ENCODE measurements at places on chromosomes 7 and 10.

- DNase-seq = no peak
Observed at GRCh38 chr7:107047902-107048782, 3.6 kb downstream of the PRKAR2B start.

DNA sequence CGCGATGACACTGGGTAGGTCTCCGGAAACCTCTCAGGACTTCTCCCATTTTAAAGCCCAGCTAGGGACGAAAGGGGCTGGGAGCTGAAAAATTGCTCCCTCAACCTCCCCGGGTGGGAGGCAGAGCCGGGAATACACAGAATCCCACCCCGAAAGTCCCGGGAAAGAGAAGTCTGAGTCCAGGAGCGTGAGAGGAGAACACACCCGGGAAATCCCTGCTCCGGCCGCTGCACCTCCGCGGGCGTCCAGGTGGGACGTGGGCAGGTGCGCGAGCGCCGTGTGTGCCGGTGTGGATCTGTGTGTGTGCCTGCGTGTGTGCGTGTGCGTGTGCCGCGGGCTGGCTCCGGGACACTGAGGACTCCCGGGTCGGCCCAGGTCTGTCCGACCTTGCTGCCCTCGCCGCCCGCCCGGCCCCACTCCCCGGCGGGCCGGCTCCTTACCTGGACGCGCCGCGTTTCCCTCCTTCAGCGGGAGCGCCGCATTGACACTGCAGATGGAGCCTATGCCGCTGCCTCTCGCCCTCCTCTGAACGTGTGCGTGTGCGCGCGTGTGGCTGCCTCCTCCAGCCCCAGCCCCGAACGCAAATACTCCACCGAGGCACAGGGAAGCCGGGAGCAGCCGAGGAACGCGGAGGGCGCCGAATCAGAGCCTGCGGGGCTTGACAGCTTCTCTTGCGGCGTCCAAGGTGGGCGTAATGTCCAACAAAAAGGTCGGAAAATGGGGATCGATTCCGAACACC lies at the start of gene PLXNA4:
Gene PLXNA4, minus strand, starts transcription at position 489 of the 739 bp plus-strand sequence. CDS start 67,777 bp downstream, outside the sequence.
- DNase-seq = no peak

DNA sequence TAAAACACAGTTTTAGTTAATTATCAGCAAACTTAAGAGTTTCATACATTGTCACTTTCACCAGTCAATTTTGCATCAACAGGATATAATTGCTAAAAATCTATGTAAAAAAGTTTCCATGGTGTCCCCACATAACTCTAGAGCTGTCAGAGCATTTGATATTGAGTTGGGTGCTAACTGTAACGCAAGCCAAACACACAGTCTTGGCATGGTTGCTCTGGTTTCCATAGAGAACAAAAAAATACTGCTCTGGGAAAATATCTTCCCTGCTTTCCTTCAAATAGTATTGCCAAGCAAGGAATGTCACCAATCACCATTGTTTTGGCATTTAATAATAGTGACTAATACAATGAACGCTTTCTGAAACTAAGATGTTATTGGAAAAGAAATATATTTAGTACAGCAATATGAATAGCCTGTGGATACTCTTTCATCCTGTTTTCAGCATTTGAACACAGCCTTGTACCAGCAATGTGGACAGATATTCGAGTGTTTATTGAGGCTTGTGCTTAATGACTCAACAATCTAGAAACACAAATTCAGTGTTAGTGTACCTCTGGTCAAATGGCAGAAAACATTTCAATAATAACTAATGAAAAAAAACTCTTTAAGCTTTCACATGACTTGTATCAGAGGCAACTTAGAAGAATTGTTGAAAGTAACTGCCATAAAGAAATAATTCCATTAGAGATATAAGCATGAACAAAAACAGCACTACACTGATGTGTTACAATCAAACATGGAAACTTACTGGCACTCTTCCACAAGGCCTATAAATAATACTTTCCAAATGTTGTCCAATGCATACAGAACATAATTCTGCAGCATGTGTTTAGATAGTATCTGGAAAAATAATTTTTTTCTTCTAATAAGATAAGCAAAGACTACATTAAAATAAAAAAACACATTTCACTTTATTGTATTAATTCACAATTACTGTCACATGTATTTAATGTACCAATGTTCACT lies 1469.5 kb upstream of the CELF2 start:
- no peak for DNase-seq

GRCh38 chr10:126376956-126377355 lies 11.3 kb downstream of the ADAM12 start:
- no peak for DNase-seq

DNA sequence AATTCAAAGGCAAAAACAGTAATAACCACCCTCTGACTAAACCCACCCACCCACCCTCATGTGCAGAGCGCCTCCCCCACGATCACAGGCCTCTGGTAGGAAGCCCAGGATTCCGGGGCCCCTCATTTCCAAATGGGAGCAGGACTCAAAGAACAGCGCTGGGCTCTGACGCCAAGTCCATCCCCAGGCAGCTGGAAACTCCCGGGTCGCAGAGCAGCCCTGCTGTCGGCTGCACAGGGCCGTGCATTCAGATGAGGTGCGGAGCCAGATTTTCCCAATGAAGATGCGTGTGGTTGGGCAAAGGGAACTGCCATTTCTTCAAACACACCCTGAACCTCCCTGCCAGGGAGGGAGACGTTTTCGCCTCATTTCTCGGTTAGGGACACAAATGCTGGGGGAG lies 152.3 kb downstream of the MAD1L1 start:
- no peak for DNase-seq

- DNase-seq = peak; percentile 9
Observed at GRCh38 chr7:38858259-38858884, 50.6 kb downstream of the VPS41 start.

GRCh38 chr7:93185303-93186027 lies 37.3 kb upstream of the SAMD9L start:
- no peak for DNase-seq

DNA sequence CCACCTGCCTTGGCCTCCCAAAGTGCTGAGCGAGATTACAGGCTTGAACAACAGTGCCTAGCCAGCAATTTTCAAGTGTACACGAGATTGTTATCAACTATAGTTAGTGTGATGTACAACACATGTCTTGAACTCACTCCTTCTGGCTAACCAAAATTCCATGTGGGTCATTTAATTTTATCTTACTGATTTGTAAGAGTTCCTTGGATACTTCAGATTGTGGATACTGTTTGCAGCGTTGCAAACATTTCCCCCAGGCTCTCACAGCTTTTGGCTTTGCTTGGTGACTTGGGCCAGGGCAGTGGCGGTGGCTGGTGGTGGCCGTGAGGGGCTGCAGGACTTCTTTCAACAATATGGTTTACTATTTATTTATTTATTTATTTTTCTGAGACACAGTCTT lies 8.5 kb upstream of the TMEM270 start:
- DNase-seq = no peak

- no peak for DNase-seq
Observed at GRCh38 chr10:46319389-46319788, 32.6 kb downstream of the ANTXRL start.

- DNase-seq = no peak
Observed at GRCh38 chr10:52965509-52965908, 192.9 kb upstream of the MBL2 start.

GRCh38 chr7:158508802-158509385 lies 78.7 kb downstream of the PTPRN2 start:
- no peak for DNase-seq

GRCh38 chr7:77391230-77391629 lies 24.9 kb downstream of the GSAP start:
- no peak for DNase-seq

GRCh38 chr10:29600821-29601220 lies 34.0 kb downstream of the SVIL start:
- DNase-seq = no peak

- DNase-seq = no peak
Observed at GRCh38 chr10:60967260-60967659, 23.3 kb upstream of the RHOBTB1 start.

DNA sequence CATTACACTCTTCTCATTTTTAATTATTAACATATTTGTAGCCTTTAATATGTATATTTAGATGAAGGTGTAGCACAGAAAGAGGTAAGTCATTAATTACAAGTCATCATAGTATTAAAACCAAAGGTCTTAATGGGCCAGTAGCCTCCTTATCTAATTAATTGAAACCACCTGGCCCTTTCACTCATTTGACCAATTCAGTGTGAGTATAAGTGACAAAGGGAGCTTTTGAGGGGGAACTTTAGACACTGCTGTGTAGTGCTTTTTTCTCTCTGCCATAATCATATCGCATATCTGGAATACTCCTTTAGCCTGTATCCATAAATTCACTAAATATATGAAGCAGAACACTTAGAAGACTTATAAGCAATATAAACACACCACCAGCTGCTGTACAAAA lies 562.9 kb upstream of the POT1 start:
- no peak for DNase-seq

DNA sequence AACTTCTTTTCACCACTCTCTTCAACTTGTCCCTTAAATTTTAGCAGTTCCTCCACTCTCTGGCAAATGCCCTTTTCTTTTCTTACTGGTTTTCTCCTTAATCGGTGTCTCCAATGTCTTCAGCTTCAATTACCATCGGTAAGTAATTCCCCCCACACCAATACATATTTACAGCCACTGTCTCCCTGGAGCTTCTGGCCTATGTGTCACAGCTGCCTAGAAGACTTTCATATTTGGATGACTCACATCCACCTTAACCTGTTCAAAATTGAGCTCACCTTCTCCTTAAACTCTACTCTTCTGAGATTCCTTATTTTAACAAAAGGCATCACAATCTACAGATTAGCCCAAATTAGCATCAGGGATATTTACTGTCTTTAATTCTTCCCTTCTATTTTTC lies 380.4 kb downstream of the POM121L12 start:
- no peak for DNase-seq

DNA sequence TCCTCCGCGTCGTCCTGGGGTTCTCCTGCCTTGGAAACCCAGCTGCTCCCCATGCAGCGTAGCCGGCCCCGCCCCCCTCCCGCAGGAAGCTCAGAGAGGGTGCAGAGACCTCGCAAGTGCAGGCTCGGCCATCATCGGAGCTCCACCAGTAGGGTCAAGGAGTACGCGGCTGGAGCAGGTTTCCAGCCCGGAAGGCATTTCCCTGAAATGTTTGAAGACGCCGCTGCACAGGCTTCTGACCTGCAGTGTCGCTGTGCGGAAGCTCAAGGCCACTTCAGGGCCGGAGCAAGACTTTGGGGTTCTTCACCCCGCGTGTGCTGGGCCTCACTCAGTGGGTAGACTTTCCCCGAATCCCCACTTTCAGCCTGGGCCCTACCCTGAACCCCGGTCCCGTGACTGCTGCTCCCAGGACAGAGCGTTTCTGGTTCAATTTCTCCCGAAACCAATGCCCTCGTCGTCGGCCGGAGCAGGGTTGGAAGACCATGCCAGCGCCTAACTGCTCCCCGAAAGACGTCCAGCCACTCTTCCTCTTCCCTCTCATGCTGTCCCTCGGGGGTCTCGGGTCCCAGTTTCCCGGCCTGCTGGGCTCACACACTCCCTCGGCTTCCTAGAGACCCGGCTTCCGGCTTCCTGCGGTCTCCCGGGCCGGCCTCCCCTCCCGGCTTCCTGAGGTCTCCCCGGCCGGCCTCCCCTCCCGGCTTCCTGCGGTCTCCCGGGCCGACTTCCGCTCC lies 52.1 kb downstream of the INSIG1 start:
- DNase-seq = no peak

GRCh38 chr10:6446711-6447110 lies 133.4 kb downstream of the PRKCQ start:
- DNase-seq = no peak

DNA sequence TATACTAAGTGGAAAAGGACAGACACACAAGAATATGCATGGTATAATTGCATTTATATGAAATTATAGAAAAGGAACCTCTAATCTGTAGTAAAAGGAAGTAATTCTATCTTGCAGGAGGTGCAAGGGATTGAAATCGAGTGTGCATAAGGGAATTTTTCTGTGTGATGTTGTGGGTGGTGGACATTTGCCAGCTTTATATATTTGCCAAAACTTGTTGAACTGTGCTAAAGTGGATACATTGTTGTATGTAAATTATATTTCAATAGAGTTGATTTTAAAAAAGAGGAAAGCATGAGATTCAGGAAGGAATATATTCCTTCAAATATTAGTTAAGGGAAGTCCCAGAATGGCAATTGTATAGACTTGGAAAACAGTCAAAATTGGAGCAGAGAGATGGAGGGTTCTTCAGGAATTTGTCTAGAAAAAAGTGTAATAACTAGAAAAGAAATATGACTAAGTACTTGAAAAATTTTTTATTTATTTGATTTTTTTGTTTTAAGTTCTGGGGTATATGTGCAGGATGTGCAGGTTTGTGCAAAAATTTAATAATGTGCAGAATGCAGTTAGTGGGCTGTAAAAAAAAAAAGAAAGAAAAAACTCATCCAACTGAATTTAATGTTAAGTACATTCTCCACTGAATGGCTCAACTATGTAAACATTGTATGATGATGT lies 96.1 kb downstream of the ARL4A start:
- DNase-seq = no peak

GRCh38 chr10:96747734-96748550 lies 27.6 kb upstream of the PIK3AP1 start:
- DNase-seq = no peak

- no peak for DNase-seq
Observed at GRCh38 chr7:45036796-45037195, 36.8 kb downstream of the CCM2 start.

DNA sequence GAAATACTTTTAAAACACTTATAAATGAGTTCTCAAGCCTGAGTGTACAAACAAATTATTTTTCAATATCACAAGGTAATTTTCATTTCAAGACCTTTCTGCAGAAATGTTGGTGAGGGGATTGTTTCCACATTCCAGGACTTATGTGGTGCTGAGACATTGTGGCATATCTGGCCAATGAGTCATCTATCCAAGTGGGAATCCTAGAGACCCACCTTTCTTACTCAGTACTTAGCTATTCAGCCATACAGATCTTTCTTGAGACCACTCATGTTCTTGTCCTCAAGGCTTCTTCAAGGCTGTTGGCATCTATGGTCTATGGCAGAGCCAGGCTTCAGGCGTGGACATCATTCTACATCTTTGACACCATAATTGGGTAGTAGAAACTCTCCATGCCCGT lies 225.4 kb downstream of the DKK1 start:
- DNase-seq = no peak

DNA sequence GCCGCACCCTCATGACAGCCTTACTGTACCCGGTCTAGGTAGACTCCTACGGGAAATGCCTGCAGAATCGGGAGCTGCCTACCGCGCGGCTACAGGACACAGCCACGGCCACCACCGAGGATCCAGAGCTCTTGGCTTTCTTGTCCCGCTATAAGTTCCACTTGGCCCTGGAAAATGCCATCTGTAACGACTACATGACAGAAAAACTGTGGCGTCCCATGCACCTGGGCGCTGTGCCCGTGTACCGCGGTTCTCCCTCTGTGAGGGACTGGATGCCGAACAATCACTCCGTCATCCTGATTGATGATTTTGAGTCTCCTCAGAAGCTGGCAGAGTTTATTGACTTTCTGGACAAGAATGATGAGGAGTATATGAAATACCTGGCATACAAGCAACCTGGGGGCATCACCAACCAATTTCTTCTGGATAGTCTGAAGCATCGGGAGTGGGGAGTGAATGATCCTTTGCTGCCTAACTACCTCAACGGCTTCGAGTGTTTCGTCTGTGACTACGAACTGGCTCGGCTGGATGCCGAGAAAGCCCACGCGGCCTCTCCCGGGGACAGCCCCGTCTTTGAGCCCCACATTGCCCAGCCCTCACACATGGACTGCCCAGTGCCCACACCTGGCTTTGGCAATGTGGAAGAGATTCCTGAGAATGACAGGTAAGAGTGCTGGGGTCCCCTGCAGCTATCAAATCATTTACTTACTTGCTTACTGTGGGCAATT lies 8.5 kb upstream of the CHCHD1 start:
- no peak for DNase-seq
